ENCODE measurements at places on chromosomes 3 and 15. TPM values are rescaled to one million over a fixed set of nuclear protein-coding genes. Genes with fewer than 3 reads are reported as not detected.

- no peak for DNase-seq
Measured at GRCh38 chr15:58433597-58434333, 2.0 kb downstream of the LIPC start.

DNA sequence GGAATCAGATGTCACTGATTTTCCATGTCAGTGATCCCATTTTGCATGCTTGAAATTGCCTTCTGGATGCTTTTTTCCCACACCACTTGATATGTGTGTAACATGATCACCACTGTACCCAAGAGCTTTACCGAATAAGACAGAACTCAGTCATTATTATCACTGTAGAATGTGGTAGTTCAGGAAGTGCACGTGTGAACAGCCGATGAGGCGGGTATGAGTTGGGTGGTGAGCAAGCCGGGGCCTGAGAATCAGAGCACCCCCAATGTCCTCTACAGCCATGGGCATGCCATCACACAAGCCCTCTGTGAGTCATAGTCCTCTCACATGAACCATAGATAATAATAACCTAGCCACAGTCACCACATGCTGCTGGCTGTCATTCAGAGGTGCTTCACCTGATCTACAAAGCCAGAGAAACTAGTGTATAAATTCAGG lies 470.8 kb downstream of the SOX2 start:
- DNase-seq, result no peak

DNA sequence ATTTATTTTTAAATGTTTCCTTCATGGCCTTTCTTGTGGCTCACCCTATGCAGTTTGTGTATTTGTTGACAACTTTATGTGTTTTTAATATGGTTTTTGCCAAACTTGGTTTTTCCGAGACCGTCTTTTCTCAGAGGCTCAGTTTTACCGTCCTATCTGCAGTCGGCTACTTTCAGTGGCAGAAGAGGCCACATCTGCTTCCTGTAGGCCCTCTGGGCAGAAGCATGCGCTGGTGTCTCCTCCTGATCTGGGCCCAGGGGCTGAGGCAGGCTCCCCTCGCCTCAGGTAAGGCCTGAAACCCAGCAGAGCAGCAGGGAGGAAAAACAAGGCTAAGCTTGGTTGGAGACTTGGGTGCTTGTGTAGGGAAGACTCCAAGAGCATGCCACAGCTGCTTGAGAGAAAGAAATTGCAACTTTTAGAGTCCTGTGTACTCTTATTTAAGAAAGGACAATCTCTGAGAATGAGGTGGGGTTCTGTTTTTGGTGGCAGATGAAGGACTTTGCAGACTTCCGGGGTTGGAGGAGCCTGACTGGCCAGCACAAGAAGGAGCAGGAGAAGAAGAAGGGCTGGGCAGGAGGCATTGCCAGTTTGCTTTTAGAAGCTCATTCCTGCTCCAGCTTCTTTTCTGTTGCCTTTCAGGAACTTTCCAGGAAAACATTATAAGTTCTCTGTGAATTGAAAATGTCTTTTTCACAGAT lies at the start of gene TIGIT:
TSS of gene TIGIT (plus strand) at position 191 of the 698 bp plus-strand sequence. CDS start at position 225, 34 bp downstream.
- DNase-seq, result no peak

- no peak for DNase-seq
Measured at GRCh38 chr15:90774731-90775514, 57.8 kb downstream of the BLM start.

GRCh38 chr3:5022966-5023776 lies 43.9 kb downstream of the BHLHE40 start:
- no peak for DNase-seq

GRCh38 chr3:27986234-27986879 lies 255.1 kb upstream of the CMC1 start:
- DNase-seq, result no peak

- DNase-seq, result peak; percentile 69
Measured at GRCh38 chr3:196688349-196688748, 23.7 kb downstream of the CEP19 start.

GRCh38 chr15:35722501-35722900 lies 176.5 kb upstream of the DPH6 start:
- no peak for DNase-seq

WDR6 gene
- 91.9 TPM for total RNA-seq

CFAP92 gene
- total RNA-seq, result 1.0 TPM

PRSS50 gene
- 0.12 TPM for total RNA-seq

SLC22A14 gene
- 0.14 TPM for total RNA-seq
